ENCODE measurements at places on chromosomes 4 and X.

DNA sequence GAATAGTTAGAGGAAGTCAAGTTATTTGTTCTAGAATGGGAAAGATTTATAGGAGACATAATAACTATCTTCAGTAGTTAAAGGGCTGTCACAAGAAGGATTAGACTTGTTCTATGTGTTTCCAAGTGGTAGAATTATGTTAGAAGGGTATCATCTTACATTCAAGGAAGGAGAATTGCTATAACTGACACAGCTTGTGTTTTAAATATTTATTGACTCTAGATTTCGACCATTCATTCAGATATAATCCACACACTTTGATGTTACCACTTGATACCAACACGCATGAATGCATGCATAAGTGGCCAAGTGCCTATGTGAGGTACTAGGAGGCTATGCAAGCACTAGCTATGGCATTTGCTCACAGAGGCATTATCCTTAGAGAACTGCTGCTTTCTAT is 122.7 kb downstream of the CCNB3 start:
- DNase-seq, result no peak

DNA sequence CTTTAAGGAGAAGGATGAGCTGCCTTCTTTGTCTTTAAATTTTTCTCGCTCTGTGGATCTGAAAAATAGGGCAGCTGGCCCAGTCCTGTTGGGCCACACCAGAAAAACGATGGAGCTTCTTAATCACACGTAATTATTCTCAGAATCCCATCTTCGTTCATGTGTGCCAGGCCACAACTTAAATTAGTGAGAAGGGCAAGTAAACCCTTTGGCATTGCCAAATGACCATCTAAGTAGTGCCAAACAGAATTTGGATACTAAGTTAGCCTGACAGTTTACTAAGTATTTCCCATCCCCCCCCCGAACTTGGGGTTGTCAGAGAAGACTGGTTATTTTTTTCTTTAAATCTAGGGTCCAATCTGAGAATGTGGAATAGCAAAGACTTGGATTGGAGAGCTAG is 62.0 kb downstream of the CASP3 start:
- no peak for DNase-seq

DNA sequence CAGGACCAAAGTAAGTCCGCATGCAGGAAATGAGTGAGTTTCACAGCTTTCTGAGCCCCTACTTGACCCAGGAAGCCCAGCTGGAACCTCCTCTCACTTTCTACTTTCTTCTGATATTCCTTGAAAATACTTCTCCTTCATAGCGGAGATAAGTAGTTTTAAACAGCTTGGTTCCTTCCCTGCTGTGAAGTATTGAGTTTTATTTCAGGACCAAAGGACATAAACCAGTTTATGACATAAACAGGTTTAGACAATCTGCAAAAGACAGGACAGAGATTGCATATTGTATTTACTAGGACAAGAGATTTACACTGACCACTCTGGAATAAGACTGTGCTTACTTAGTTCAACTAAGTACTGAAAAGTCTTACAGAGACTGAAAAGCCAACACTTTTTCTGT is 54.8 kb downstream of the PAGE2 start:
- DNase-seq, result no peak

DNA sequence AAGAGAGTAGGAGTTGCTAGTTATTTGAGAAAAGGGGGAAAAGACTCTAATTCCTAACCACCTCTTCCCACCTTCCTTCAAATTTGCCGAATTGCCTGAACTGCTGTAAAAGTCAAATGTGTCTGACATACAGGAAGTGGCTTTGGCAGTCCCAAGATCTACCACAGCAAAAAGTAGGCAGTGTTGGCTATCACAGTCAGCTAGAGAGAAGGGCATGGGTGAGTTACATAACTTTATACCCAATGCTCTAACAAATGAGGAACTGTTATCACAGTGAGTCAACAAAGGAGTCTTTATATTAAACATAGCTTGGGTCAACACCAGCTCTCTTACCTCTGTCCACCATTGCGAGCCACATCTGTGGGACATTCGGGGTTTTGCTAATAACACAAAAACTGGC is 2.4 kb upstream of the MBNL3 start:
- DNase-seq, result no peak

- no peak for DNase-seq
These were observed 129.6 kb upstream of the INTU start for GRCh38 chr4:127503111-127503510.

GRCh38 chr4:39626261-39626660 is 12.4 kb downstream of the SMIM14 start:
- DNase-seq, result no peak

DNA sequence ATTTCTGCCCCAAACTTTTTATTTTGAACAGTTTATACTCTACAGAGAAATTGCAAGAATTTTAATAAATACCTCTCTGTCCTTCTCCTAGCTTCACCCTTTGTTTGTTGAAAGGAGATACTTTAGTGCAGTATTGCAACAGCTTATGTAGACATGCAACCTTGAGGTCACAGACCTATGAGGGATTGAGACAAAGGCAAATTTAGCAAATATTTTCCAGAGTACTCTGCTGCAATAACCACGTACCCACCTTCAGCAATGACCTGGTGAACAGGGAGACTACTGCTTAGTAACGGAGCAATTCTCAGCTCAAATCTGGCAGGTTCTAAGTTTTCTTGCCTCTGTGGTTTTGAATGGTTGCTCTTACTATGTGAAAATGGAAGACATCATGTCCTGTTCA is 13.2 kb downstream of the FGA start:
- DNase-seq, result no peak

GRCh38 chrX:114152130-114152529 is 431.8 kb upstream of the HTR2C start:
- DNase-seq, result no peak

- DNase-seq, result no peak
These were observed 359.0 kb upstream of the ATOH1 start for GRCh38 chr4:93469560-93469959.

DNA sequence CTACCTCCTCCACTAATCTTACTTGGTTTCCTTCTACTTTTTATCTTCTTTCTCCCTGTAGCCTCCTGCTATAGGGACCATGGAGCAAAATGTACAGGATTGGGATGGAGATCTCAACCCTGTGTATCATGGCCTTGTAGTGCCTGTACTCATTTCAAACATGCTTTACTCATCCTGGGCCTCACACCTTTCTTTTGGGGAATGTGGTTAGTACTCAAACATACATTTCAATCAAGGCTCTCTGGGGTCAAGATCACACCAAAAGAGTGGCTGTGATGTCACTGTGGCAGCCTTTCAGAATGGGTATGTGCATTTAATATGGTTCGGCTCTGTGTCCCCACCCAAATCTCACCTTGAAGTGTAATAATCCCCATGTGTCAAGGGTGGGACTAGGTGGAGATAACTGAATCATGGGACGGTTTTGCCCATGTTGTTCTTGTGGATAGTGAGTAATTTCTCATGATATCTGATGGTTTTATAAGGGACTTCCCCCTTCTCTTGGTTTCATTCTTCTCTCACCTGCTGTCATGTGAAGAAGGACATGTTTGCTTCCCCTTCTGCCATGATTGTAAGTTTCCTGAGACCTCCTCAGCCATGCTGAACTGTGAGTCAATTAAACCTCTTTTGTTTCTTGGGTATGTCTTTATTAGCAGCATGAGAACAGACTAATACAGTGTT is 205.1 kb downstream of the RASL11B start:
- DNase-seq, result no peak

GRCh38 chr4:177190995-177191580 is 118.6 kb upstream of the NEIL3 start:
- no peak for DNase-seq

DNA sequence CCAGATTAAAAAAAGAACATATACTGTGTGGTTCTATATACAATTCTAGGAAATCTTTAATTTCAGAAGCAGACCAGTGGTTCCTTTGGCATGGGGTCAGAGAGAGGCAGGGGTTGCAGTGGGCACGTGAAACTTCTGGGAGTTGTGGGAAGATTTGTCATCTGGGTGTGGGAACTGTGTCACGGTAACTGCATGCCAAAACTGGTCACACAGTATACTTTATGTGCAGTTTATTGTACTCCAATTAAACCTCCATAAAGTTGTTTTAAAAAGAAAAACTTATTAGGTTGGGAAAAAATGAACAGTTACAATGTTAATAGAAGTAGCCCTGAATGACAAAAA is 26.7 kb upstream of the STS start:
- DNase-seq, result no peak

DNA sequence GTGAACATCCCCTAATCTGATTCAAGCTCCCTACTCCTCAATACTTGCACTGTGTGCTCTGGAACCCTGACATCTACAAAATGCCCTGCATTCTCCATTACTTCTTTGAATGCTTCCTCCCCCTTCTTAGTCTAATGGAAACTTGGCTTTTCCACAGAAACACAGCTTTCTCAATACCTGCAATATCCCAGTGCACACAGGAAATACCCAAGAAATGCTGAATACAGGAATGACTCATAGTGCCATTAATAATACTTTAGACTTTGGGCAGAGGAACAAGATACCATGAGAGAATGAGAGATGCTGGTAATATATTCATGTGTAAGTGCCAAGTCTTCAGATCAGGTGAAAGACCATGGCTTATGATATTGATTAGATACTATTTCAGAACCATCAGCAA is 5.6 kb downstream of the QRFPR start:
- DNase-seq, result no peak

- DNase-seq, result peak; percentile 57
These were observed at the start of gene BEX5 for GRCh38 chrX:102155806-102156179. TSS of gene BEX5 (minus strand) at chrX:102155977. CDS start at chrX:102154265, 1,712 bp downstream.

DNA sequence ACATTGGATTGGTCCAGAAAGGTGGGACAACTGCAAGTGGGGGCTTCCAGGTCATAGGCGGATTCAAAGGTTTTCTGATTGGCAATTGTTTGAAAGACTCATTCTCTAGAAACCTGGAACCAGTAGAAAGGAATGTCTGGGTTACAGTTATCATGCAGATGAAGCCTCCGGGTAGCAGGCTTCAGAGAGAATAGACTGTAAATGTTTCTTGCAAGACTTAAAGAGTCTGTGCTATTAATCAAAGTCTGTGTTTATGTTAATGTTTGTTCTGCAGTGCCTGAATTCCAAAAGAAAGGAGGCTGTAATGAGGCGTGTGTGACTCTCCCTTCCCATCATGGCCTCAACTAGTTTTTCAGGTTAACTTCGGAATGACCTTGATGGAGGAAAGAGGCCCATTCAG is 43.9 kb upstream of the GC start:
- DNase-seq, result no peak

GRCh38 chr4:142427456-142427855 is 418.6 kb downstream of the INPP4B start:
- no peak for DNase-seq

DNA sequence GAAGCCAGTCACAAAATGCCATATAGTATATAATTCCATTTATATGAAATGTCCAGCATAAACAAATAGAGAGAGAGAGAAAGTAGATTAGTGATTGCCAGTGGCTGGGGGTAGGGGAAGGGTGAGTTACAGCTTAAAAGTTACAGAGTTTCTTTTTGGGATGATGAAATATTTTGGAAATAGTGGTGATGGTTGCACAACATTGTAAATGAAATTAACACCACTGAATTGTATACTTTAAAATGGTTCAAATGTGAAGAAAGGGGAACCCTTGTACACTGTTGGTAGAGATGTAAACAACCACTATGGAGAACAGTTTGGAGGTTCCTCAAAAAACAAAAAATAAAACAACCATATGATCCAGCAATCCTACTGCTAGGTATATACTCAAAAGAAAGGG is 131.2 kb upstream of the GPC4 start:
- no peak for DNase-seq

- no peak for DNase-seq
These were observed 119.8 kb downstream of the AMELX start for GRCh38 chrX:11412715-11413623.

DNA sequence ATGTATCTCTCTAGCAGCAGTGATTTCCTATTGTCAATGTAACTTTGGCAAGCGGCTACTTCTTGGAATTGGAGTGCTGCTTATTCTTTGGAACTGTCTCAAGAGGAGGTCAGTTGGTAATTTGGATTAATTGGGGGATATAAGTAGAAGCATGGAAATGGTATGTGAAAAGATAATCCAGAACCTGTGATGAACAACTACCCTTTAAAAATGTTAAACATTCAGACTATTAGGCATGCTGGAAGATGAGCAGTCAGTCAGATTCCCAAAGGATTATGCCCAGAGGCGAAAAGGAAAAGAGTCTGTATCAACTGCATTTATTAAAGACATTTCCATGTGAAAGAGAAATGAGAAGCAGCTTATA is 62.5 kb downstream of the SEC24D start:
- no peak for DNase-seq

GRCh38 chr4:122930862-122931261 is 8.5 kb upstream of the NUDT6 start:
- no peak for DNase-seq

DNA sequence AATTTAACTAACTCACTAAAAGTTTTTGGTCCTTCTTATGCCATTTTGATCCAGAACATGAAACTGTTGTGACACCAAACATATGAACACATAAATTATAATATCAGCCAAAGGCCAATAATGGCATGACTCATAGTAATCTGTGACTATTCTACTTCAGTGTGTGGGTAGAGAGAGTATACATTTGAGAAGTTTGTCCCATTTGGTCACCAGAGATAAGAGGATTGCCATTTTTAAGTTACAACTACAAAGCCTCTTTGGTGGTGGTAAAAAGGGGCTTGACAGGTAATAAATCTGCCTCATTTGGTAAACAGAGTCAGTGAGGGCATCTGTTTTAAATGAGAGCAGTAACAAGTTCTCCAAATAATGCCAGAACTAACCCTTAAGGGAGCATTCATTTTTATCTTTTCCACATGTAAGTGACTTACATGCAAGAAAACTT is 117.9 kb downstream of the TBC1D19 start:
- DNase-seq, result no peak

GRCh38 chrX:23514082-23514481 is 153.2 kb upstream of the PRDX4 start:
- no peak for DNase-seq

DNA sequence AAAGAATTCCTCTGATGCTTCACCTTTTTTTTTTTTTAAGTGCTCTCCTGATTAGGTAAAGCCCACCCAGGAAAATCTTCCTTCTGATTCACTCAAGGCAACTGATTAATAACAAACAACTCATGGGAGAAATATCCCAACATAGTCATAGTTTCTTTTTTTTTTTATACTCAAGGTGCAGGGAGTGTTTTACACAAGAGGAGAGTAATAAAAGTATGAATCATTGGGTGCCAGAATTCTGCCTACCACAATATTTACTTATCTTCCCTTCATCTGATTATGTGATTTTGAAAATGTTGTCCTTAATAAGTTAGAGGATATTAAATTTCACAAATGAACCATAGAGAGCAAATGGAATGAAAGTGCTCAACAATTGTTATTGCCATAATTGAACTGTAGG is 329.9 kb downstream of the TECRL start:
- DNase-seq, result no peak

- no peak for DNase-seq
These were observed 51.7 kb downstream of the BCORL1 start for GRCh38 chrX:130034178-130034577.

- DNase-seq, result no peak
These were observed 29.5 kb upstream of the TXLNG start for GRCh38 chrX:16756724-16757123.

All from WTC11 (cell line).